WTC11 (cell line): ENCODE measurements at places on chromosomes 13 and 19.

GRCh38 chr13:73223372-73223781, 164.6 kb downstream of the KLF5 start:
- H3K4me3 ChIP-seq: no peak overlapping the region

DNA sequence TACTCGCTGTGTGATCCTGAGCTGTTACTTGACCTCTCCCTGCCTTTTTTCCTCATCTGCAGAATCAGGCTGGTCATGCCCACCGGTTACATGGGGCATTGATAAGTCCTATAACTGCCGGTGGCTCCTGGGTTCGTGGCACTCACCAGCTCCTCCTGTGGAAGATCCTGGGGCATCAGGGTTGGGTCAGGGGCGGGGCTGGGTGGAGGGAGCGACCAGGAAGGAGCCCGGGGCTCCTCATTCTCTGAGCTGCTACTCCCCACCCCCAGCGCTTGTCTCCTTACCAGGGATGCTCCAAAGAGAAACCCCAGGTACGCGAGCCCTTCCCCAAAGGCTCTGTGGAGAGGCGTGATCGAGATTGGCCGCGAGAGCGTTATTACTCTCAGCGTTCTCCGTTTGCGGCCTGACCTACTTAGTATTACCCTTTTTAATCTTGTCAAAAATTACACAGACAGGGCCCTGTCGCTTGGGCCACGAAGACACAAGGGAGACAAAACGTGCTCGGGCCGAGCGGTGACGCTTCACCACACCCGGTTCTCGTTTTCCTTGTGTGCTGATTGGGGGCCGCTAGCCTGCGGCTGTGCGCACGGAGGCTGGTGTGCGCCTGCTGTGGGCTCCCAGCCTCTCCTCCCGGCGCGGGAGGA, 10.7 kb downstream of the HDGFL2 start:
- H3K27me3 ChIP-seq: no peaks in the 10 kb centered on the region
- no peak overlapping the region for H3K4me3 ChIP-seq
- H3K36me3 ChIP-seq: peaks cover 28% of the 10 kb centered on the region
- no peaks in the 10 kb centered on the region for H3K4me1 ChIP-seq

- H3K27me3 ChIP-seq: peaks cover 17% of the 10 kb centered on the region
- H3K4me3 ChIP-seq: no peak overlapping the region
- DNase-seq: no peak
- no peak overlapping the region for H3K27ac ChIP-seq
- peaks cover 6% of the 10 kb centered on the region for H3K36me3 ChIP-seq
- peaks cover 3% of the 10 kb centered on the region; the same call in 1 of the 2 replicates for H3K4me1 ChIP-seq
Measured at GRCh38 chr13:41500511-41500910, 43.2 kb downstream of the RGCC start.

- no peak for DNase-seq
- no peaks in the 10 kb centered on the region for H3K36me3 ChIP-seq
- H3K4me3 ChIP-seq: no peak overlapping the region
- no peak overlapping the region for H3K27ac ChIP-seq
Measured at GRCh38 chr13:44810061-44810840, 179.0 kb downstream of the NUFIP1 start.

- no peaks in the 10 kb centered on the region for H3K27me3 ChIP-seq
- H3K4me3 ChIP-seq: peak overlapping the region; percentile 87
- H3K36me3 ChIP-seq: peaks cover 19% of the 10 kb centered on the region
- H3K27ac ChIP-seq: peak overlapping the region; percentile 92
Measured at GRCh38 chr19:33797802-33798671, 1.4 kb downstream of the KCTD15 start.

DNA sequence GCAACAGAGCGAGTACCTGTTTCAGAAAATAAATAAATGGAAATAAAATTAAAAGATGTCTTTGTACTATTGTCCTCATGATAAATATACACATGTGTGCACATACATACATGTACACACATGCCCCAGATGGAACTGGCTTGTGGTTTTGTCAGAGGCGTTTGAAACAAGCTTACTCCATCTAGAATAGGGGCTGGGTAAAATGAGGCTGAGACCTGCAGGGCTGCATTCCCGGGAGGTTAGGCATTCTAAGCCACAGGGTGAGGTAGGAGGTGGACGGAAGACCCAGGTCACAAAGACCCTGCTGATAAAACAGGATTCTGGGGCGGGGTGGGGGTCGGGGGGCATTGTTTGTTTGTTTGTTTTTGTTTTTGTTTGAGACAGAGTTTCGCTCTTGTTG, 8.1 kb upstream of the SIN3B start:
- no peaks in the 10 kb centered on the region for H3K36me3 ChIP-seq
- H3K4me1 ChIP-seq: peaks cover 24% of the 10 kb centered on the region
- no peak overlapping the region for H3K4me3 ChIP-seq
- no peaks in the 10 kb centered on the region; the same call in 1 of the 2 replicates for H3K27me3 ChIP-seq
- H3K27ac ChIP-seq: no peak overlapping the region

GRCh38 chr19:58196901-58197616, 14.2 kb downstream of the ZNF274 start:
- no peak for DNase-seq
- peaks cover 97% of the 10 kb centered on the region for H3K36me3 ChIP-seq
- peaks cover 17% of the 10 kb centered on the region for H3K27me3 ChIP-seq
- H3K4me1 ChIP-seq: no peaks in the 10 kb centered on the region

DNA sequence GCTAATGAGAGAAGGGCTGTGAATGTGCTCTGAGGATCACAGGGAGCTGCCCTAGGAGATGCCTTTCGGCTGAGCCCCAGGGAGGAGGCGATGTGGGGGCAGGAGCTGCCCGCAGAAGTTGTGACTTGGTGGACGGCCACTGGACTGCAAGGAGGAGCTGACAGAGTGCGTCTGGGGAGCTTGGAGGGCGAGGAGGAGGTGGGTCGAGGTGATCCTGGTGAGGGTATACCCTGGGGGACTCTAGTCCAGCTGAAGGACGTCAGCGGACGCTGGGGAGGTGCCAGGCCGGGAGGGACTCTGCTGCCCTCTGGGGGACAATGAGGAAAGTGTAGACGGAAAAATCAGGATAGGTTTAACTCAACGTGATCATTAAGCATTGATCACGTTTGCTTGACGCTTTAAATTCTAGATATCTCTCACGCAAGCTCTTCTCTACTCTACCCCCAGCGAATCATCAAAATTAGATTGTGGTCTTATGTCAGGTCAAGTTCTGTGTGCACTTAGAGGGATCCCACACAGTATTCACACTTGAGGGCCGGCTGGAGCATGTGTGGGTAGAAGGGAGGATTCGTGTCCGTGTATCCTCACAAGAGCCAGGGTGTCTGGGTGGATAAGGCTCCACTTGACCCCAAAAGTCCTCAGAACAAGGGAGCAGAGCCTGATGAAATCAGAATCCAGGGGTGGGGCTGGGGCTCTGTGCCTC, 3.3 kb upstream of the CEACAM7 start:
- H3K36me3 ChIP-seq: no peaks in the 10 kb centered on the region
- DNase-seq: peak; percentile 69
- H3K4me3 ChIP-seq: no peak overlapping the region; the same call in 1 of the 2 replicates
- peaks cover 2% of the 10 kb centered on the region; the same call in 1 of the 2 replicates for H3K4me1 ChIP-seq

DNA sequence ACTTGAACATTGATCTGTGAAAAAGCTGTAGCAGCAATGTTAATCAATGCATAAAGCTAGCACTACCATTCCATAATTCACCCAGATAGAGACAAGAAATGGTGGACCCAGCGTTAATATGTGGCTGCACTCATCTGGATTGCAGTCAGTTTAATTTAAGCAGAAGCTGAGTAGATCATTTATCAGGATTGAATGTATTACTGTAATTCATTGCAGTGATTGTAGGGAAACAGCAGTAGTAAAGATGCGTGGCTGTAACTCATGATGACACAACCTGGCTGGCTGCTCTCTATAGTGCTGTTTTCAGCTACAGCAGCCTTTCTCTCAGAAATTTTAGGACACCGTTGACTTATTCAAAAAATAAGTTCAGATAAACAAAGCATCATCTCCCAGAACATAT, 499.5 kb upstream of the SLITRK6 start:
- no peaks in the 10 kb centered on the region for H3K36me3 ChIP-seq
- H3K4me1 ChIP-seq: peaks cover 4% of the 10 kb centered on the region; the same call in 1 of the 2 replicates
- DNase-seq: no peak

- no peak for DNase-seq
- no peak overlapping the region for H3K4me3 ChIP-seq
- no peaks in the 10 kb centered on the region for H3K27me3 ChIP-seq
Measured at GRCh38 chr13:50213526-50213925, 198.3 kb downstream of the KCNRG start.

DNA sequence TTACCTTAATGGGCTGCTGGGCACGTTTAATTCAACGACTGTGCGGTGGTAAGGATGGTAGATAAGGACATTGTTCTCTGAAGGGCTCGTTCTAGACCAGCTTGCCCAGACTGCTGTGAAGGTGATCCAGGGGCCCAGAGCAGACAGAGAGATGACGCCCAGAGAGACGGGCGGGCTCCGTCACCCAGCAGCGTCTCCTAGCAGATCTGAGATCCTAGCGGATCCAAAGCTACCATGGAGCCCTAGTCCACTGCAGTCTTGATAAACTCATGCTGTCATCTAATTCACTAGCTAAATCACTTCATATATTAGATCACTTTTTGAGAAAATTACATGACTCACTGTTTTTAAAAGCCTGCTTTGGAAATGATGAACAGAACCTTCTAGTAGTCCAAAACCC, 21.5 kb downstream of the COL4A2 start:
- no peaks in the 10 kb centered on the region for H3K27me3 ChIP-seq
- H3K4me1 ChIP-seq: peaks cover 71% of the 10 kb centered on the region
- no peak overlapping the region for H3K27ac ChIP-seq
- no peak overlapping the region for H3K4me3 ChIP-seq

- no peak overlapping the region for H3K4me3 ChIP-seq
- H3K27me3 ChIP-seq: no peaks in the 10 kb centered on the region
- DNase-seq: no peak
- peaks cover 13% of the 10 kb centered on the region for H3K4me1 ChIP-seq
Measured at GRCh38 chr13:93847162-93847561, 620.6 kb downstream of the GPC6 start.

DNA sequence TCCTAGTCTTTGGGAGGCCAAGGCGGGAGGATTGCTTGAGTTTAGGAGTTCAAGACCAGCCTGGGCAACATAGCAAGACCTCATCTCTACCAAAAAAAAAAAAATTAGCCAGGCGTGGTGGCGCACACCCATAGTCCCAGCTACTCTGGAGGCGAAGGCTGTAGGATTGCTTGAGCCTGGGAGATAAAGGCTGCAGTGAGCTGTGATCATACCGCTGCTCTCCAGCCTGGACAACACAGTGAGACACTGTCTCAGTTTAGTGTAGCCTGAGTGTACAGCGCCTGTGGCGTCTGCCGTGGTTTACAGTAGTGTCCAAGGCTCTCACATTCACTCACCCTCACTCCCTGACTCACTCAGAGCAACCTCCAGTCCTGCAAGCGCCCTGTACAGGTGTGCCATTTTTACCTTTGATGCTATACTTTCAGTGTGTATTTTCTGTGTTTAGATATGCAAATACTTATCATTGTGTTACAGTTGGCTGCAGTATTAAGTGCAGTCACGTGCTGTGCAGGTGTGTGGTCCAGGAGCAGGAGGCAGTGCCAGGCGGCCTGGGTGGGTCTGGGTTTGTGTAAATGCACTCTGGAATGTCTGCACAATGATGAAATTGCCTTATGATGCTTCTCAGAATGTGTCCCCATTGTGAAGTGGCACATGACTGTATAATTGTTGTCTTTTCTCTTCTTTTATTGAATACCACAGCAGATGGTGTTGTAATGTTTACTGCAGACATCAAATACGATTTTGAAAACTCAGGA, 36.1 kb upstream of the DCUN1D2 start:
- no peak for DNase-seq
- 0 out of 2 replicates have a peak overlapping the region, but pooled peaks have one; percentile 12 for H3K27ac ChIP-seq
- peaks cover 7% of the 10 kb centered on the region for H3K4me1 ChIP-seq
- H3K27me3 ChIP-seq: no peaks in the 10 kb centered on the region
- no peak overlapping the region for H3K4me3 ChIP-seq

DNA sequence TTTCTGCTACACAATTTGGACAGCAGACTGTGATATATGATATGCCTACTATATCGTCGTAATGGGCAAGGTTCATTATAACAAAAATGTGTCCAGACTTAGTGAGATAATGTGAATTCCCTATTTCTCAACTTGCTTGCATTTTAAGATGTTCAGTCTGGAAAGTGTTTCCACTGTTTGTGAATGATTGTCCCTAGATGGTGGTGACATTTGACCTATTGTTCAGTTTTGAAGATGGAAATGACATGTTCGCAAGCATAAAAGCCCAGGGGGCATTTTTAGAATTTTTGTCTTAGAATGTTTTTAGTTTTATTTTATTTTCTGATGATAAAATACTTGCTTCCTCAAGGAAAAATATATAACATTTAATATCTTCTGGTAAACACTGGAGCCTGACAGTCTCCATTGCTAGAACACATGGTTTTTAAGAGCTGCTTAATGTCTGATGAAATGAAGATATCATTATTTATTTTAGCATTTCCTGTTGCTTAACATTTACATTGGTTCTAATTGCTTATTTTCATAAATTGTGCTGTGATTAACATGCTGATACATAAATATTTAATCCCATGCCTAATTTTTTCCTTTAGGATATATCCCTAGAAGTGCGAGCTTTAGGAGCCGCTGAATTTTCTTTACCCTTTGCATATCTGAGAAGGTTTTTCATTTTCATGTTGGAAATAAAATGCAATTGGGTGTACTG, 27.1 kb downstream of the MBNL2 start:
- DNase-seq: no peak
- no peaks in the 10 kb centered on the region for H3K4me1 ChIP-seq
- no peak overlapping the region for H3K4me3 ChIP-seq
- H3K27ac ChIP-seq: no peak overlapping the region
- H3K27me3 ChIP-seq: peaks cover 1% of the 10 kb centered on the region
- H3K36me3 ChIP-seq: no peaks in the 10 kb centered on the region

DNA sequence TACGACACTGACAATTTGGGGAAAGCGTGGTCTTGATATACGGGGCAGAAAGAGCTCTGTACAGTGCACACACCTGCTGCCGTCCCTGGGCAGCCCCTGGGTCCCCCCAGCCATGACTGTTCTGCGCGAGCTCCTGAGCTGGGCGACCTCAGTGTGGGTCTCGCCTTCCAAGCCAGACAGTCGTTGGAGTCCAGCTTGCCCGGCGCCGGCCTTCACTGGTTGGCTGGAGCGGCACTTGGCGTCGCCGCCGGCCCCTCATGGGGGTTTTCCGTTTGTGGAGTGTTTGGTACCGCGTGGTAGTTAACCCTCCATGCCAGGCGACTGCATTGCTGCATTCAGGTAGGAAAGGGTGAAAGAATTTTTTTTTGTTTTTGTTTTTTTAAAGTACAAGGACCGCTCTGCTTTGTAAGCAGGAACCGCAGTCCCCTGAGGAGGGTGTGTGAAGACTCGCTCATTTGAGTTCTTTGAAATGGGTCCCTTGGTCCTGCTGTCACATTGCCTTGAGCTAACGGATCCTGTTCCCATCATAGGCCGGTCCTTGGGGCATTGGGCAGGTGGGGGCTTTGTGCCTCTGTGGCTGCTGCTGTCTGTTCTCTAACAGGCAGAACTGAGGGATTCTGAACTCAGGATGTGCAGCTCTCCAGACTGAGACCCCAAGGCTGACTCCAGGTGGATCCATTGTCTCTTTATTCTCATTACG, 10.8 kb upstream of the RPS15 start:
- H3K36me3 ChIP-seq: peaks cover 44% of the 10 kb centered on the region
- H3K27ac ChIP-seq: no peak overlapping the region; the same call in 1 of the 2 replicates
- H3K4me1 ChIP-seq: peaks cover 8% of the 10 kb centered on the region
- H3K4me3 ChIP-seq: no peak overlapping the region

- no peaks in the 10 kb centered on the region for H3K27me3 ChIP-seq
- H3K27ac ChIP-seq: no peak overlapping the region
- no peak overlapping the region for H3K4me3 ChIP-seq
- H3K36me3 ChIP-seq: no peaks in the 10 kb centered on the region
- DNase-seq: no peak
Measured at GRCh38 chr13:40485611-40486517, 180.6 kb downstream of the FOXO1 start.

- peaks cover 30% of the 10 kb centered on the region for H3K4me1 ChIP-seq
- H3K4me3 ChIP-seq: peak overlapping the region; percentile 97
- H3K27ac ChIP-seq: peak overlapping the region; percentile 97
- H3K36me3 ChIP-seq: peaks cover 48% of the 10 kb centered on the region
Measured at GRCh38 chr13:45341799-45342500, 967 bp upstream of the TPT1 start.
